ENCODE measurements at places on chromosomes 3 and 15.

DNA sequence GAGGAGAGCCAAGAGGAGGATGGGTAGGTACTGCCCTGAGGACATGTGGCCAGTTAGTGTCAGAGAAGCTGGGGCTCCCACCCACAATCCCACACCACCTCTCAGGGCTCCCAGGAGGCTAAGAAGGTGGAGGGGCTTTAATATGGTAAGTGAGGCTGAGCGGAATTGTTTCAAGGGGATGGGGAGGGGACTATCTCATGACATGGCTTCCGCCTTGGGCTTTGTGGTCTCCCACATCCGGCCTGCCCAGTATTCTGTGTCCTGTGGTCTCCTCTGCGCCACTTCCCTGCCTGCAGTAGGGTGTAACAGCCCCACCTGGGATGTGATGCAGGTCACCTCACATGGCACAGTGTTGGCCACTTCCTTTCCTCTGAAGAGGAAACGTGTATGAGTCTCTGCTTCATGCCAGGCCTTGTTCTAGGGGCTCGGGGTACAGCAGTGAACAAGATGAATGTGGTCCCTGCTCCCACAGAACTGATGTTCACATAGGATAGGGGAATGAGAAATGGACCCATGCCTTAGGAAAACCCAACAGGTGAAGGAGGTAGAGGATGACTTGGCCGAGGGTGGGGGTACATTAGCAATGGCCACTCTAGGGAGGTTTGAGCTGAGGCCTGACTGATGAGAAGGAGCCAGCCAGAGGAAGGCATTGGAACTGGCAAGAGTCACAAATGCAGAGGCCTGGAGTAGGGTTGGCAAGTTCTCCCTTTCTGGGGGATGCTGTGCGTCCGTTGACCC lies 3.2 kb downstream of the NEIL1 start:
- peak; percentile 98 for DNase-seq

DNA sequence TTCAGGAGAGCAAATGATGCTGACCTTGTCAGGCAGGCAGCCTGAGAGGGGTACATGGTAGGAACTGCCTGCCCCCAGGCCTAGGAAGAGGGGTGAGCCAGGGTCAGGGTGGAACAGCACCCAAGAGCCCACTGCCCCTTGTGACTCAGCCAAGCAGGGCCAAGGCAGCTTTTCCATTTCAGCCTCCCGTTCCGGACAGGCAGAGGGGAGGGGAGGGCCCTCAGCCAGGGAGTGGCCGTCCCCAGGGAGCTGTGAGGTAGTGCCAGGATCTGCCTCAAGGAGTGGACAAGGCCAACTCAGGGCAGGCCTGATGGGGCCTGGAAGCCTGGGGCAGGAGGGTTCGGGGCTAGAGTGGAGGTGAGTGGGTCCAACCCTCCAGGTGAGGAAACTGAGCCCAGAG lies 5.1 kb upstream of the ANKRD63 start:
- no peak for DNase-seq

GRCh38 chr3:146625186-146625775 lies 20.1 kb upstream of the PLSCR5 start:
- DNase-seq = no peak

GRCh38 chr15:51681303-51681963 lies at the start of gene SCG3:
Gene SCG3 (plus strand): TSS chr15:51681503. CDS start chr15:51681756, 253 bp downstream.
- peak; percentile 38 for DNase-seq

GRCh38 chr3:47283193-47283537 lies 421 bp downstream of the KLHL18 start:
- DNase-seq = no peak

DNA sequence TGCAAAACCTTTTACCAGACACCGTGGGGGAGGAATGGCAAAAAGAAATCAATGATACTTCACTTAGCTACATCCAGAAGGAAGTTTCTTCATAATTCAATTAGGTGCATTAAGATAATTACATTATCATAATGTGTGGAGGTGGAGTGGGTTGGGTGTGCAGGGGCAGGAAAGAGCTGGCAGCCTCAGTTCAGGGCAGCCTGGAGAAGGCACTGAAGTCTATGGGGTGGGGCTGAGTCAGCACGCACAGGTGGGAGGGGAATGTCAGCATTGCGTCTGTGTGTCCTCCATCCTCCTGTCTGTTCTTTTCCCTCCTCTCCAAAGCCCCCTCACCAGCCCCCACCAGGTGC lies 278.8 kb downstream of the GABRG3 start:
- DNase-seq = no peak

- no peak for DNase-seq
Observed at GRCh38 chr15:57384816-57385215, 8.5 kb downstream of the CGNL1 start.

DNA sequence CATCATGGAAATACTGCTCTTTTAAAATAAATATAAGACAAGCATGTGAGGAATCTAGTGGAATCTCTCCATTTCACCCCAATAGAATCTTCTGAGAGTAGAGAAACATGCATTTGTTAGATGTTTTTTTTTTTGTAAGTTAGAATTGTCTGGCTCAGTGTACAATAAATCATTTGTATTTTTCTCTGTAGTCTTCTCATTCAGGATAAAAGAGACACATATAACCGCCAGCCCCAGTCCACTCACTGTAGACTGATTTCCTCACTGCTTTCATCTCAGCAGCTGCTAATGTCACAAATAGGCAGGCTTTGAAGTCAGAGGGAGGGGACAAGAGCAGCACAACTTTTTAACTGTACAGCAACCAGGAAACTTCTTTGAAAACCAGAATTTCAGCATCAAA lies 140.2 kb upstream of the RBMS3 start:
- no peak for DNase-seq

DNA sequence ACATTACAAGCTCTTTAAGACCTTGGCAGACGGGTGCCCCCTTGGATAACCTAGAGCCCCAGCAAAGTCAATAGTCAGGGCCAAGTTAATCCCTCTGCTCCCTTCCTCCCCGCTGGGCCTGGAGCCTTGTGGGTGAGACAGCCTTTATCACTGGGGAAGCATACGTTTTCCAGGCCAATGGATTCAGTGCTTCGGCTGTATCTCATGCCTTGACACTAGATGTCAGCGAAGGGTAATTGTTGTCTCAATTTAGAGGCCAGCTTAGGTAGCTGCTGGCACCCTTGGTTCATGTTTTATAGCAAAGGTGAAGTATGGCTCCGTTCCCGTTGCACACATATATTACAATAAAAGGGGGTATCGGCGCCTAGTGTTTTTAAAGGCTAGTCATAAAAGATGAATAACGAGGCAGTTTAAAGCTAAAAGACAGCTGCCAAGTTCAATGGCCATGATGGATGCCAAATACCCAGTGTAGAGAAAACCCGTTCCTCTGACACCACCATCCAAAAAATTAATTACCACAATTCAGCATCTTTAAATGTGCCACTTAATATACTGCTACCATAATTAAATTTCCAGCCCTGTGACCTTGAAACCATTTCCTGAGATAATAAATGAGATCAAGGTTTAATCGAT lies 52.3 kb upstream of the BNIP2 start:
- DNase-seq = no peak

GRCh38 chr3:79872483-79872882 lies 104.7 kb upstream of the ROBO1 start:
- DNase-seq = no peak
